ENCODE measurements at places on chromosomes 3 and 15.

DNA sequence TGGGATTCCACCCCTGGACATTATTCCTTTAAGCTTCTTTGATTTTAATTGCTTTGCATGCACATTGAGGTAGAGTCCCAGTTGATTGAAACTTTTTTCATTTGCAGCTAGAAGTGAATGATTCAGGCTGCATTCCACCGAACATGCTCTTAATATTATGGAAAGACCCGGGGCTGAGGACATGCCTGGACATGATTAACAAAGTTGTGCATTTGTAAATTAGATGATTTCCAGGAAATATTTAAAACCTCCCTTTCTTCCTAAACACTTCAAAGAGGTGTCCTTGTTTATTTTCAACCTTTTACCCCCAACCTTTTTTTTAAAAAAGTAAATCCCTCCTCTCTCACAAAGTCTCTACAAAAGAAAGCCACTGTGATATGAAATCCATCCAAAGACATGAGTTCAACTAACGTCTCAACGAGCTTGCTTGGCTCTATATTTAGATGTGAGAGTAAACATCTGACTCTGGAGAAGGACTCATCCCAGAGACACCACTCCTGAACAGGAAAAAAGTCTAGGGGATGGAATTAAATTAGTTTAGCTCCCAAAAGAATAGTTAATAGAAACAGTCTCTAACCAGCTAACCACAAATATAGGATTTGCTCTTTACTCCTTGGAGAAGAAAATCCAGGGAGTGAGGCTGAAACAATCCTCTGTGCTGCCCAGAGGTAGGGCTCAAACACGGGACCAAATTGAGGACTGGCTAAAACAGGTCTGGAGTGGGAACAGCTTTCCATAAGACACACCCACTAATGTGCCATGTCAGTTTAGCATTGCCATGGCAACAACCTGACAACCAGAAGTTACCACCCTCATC is 83.1 kb downstream of the XXYLT1 start:
- no peak for DNase-seq

- no peak for DNase-seq
These were observed 74.5 kb upstream of the HERC1 start for GRCh38 chr15:63908281-63908680.

- no peak for DNase-seq
These were observed 63.7 kb downstream of the EDEM1 start for GRCh38 chr3:5251196-5251583.

DNA sequence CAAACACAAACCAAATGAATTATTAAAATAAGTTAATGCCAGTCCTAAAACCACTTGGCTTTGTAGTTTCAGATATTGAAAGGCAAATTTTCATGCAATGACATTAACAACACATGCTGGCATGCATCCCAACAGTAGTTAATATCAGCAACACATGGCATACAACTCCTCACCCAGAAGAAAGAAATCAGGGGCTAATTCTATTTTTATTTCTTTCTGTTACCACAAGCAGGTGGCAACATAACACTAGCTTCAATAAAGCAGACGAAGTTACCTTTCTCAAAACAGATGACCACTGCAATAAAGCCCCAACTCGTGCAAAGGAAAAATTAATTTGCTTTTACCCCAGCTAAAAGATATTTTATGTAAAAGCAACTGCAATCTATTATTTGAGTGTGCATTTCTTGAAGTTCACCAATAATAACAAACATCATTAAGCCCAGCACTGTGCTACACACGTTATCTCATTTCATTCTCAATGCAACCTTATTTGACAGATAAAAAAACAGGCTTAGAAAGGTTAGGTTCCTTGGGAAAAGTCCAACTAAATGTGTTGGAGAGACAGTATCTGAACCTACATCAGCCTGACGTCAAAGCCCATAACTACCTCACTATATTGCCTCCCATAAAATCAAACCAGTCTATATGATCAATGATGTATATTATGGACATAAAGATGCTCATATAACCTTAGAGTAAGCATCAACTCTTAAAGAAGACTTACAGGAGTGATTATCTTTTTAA is 2.8 kb downstream of the TOP2B start:
- no peak for DNase-seq
